Skin of body (tissue), 3 donors: ENCODE measurements at places on chromosomes 16 and 17. TPM values are rescaled to one million over a fixed set of nuclear protein-coding genes. Genes with fewer than 3 reads are reported as not detected.

TBX2 gene
- 2.5 TPM for total RNA-seq

DLX3 gene
- 20.3 TPM for total RNA-seq

TMEM98 gene
- total RNA-seq: 71.0 TPM

DLG4 gene
- 16.5 TPM for total RNA-seq

RTN4RL1 gene
- total RNA-seq: 3.0 TPM

CCL2 gene
- total RNA-seq: 25.5 TPM

ZNF469 gene
- total RNA-seq: 4.6 TPM

ASPA gene
- total RNA-seq: 5.5 TPM
